Naive thymus-derived CD8-positive, alpha-beta T cell (primary cell): ENCODE measurements at places on chromosomes 13 and 19.

GRCh38 chr19:47697863-47698609 is 15.2 kb upstream of the EHD2 start:
- no peak for DNase-seq

DNA sequence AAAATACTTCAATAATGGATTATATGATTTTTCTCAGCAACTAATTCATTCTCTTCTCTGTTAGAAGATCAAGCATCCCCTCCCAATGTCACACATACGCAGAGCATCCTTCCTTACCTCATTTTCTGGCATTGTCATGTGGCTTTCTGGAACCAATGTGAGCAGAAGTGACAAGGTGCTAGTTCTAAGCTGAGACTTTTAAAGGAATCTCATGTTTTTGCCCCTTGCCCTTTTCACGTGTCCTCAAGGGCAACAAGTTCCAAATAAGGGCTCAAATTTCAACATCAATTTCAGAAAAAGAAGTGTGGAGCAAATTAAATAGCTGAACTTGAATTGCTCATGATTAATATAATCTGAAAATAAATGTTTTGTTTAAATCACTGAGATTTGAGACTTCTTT is 4.6 kb upstream of the PRR20A start:
- DNase-seq = no peak

- DNase-seq = no peak
Observed at GRCh38 chr13:100733261-100733660, 58.7 kb upstream of the TMTC4 start.

- DNase-seq = no peak
Observed at GRCh38 chr13:98129059-98129746, 13.7 kb upstream of the FARP1 start.

DNA sequence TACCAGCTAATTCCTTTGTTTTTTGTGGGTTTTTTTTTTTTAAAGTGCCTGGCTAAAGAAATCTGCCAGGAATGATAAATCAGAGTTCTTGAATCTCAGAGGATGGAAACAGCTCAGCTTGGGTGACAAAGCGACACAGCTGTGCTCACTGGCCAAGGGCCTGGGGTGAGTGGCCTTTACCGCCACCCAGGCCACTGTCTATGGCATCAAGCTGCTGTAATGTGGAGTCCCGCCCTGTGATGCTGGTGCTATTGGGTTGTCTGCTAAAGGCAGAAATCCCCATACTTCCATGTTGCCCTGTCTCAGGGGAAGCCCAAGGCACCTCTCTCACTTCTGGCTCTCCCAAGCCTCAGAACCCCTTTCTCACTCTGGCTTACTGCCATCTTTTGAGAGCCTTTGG is 82.6 kb upstream of the FARP1 start:
- DNase-seq = no peak

DNA sequence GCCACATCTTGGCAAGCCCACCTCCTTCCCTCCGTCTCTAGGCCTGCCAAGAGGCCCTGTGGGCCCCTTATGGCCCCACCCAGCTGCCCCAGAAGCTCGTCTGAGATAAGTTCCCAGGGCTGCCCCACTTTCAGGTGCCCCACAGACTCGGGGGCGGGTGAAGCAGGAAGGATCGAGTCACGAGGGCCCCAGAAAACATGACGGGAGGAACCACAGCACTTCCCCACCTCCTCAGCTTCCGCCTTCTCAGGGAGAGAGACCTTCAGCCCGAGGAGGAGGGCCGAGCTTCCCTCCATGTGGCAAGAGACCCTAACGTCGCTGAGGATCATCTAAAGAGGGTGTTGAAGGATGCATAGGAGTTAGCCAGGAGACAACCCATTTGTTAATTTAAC is 4.5 kb upstream of the IL12RB1 start:
- DNase-seq = peak; percentile 64

- no peak for DNase-seq
Observed at GRCh38 chr19:55352549-55353145, 1.9 kb downstream of the COX6B2 start.

- no peak for DNase-seq
Observed at GRCh38 chr19:28443361-28443760, 769.6 kb downstream of the UQCRFS1 start.

DNA sequence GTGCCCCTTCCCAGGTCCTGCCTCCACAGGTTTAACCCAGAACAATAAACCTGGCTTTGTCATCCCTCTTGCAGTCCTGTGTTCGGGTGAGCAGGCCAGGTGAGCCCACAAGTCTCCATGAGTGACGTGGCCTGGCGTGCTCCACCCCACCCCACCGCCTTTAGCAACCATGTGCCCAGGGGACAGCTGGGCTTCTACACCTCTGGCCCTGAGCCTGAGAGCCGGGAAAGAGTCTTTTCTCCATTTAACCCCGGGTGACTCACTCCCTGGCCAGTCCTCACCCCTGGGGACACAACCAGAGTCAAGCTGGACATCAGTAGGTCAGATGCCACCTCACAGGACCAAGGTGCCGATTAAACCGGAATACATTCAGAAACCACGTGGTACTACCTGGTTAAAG is 4.1 kb downstream of the C19orf53 start:
- no peak for DNase-seq

- no peak for DNase-seq
Observed at GRCh38 chr13:93689333-93689732, 462.7 kb downstream of the GPC6 start.
